ENCODE measurements at places on chromosomes 11 and 22.

GRCh38 chr11:92440701-92441442 lies 216.3 kb downstream of the FAT3 start:
- DNase-seq = no peak

GRCh38 chr11:124796312-124796711 lies 3.9 kb downstream of the MSANTD2 start:
- no peak for DNase-seq

GRCh38 chr11:22567759-22568158 lies 57.9 kb downstream of the FANCF start:
- DNase-seq = no peak

DNA sequence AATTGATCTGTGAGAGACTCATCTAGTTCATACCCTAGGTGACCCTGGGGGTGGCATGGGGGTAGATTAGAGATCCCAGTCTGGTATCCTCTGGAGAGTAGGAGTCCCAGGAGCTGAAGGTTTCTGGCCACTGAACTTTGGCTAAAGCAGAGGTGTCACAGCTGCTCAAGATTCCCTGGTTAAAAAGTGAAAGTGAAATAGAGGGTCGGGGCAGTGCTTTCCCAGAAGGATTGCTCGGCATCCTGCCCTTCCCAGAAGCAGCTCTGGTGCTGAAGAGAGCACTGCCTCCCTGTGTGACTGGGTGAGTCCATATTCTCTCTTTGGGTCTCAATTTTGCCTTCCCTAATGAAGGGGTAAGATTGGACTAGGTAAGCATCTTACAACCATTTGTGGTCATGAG lies 653 bp downstream of the IL18BP start:
- DNase-seq = no peak

GRCh38 chr11:33598426-33599069 lies 102.1 kb downstream of the C11orf91 start:
- DNase-seq = no peak

GRCh38 chr11:100863080-100863581 lies 176.0 kb downstream of the ARHGAP42 start:
- DNase-seq = peak; percentile 99

GRCh38 chr11:30501744-30502143 lies 84.4 kb downstream of the MPPED2 start:
- DNase-seq = no peak

- DNase-seq = no peak
Observed at GRCh38 chr22:44850946-44851345, 98.6 kb downstream of the ARHGAP8 start.

DNA sequence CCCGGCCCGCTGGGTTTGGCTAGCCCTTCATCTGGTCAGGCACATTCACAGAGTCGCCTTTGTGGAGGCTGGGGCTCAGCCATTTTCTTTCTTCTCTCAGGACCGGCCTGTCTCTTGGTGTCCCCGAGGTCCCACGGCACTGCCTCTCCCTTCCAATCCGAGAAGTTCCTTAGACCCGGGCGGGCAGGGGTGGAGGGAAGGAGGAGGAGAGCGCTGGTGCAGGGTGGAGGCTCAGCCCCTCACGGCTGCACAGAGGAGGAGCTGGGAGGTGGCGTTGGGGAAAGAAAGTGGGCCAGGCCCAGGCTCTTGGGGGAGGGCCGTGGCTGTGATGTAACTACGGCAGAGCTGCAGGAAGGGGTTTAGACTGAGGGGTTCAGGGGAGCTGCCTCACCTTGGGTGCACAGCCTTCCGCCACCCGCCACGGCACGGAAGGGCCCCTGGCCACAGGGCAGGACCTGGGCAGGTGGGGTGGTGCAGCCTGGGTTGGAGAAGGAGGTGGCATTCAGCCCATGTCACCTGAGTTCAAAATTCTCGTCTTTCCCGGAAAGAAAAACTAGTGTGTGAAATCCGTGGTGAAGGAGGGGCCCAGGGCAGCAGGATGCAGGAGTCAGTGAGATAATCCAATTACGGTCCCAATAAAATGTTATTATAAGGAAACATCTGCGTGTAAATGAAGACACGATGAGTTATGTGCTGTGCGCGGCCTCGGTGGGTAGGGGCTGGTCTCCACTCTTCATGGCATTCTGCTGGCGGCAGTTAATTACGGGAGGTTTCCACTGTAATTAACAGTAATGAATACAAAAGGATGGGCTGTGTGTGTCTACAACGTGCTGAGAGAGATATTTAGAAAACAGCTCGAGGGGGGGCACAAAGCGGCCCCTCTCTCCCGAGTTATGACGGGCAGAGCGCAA lies 1.7 kb downstream of the BRSK2 start:
- no peak for DNase-seq

DNA sequence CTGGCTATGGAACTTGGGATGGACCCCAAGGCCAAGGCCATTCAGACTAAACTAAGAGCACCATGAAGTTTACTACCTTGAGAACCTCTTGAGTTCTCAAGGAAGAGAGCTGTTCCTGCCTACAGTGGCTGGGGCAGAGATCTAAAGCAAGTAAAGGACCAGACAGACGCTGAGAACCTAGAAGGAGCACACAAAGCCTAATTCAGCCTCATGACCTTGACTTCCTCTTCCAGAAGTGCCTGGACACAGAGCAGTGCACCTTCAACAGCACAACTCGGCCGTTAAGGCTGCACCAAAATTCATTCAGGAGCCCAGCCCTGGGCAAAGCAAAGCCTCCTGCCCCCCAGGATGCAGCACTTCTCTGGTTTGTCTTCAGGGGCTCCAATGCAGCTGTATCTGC lies 82.9 kb upstream of the AKIP1 start:
- no peak for DNase-seq

DNA sequence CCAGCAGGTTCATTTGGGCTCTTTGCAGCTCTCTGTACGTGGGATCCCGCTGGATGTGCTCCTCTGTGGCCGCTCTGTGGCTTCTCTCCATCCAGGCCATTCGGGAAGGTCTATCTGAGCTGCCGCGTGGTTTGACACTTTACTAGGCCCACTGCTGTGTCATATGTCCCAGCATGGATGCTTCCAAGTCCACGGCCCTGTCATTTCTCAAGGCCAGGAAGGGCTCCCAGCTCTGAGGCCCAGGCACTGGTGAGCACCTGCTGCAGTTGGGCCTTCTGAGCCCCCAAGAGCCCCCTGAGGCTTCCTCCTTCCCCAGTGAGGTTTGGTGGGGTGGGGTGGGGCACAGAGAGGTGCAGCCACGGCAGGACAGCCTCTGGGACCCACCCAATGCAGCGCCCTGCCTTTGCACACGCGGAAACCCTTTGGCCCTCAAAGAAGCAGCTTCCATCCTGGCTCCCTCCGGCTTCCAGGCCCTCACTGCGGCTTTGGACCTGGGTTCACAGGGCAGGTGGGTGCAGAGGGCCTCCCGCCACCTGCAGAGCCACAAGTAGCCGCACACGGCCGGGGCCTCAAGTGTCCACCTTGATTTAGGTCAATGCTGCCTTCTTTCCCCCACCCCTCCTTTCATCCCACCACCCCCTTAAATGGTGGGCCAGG lies 44.5 kb upstream of the FGF3 start:
- DNase-seq = no peak

DNA sequence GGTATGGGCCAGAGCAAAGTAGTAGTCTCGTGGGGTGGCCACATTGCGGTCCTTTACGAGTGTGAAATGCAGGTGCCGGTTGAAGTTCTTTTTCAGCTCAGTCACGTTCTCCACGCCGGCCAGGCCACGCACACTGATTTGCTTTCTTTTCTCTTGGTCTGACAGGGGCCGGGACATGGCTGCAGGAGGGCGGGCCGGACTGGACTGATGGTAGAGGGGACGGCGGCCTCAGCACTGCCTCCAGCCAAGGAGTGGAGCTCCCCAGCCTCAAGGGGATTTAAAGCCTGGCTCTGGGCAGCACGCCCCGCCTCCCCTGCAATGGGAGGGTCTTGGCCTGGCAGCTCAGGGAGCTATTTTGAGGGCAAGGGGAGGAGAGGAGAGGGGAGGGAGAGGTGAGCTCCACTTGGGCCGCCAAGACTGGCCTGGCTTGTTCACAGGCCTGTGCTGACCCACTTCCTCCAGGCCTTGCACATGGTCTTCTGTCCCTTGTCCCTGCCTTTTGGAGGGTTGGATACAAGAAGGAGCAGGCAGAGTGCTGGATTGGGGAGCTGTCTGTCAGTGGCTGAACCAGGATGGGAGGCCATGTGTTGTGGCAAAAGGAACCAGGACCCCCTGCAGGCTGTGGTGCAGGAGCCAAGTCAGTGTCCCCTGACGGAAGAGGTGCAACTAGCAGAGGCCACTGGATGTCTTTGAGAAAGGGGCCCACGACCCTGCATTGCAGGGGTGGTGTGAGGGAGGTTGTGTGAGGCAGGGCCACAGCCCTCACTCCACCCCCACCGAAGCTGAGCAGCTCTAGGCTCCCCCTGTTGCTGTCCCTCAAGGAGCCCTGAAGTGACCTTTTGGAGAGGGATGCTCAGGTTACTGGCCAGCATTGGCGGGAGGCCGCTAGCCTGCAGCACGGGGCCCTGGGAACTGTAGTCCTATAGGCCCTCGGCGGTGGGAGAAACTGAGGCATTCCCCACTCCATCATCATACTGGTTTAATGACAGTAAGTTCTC lies at the start of gene PYGM:
Gene PYGM (minus strand): TSS at position 253 of the 998 bp plus-strand sequence. CDS start 76 bp downstream, at position 177.
- DNase-seq = no peak

- DNase-seq = no peak
Observed at GRCh38 chr11:62129590-62130282, 5.9 kb downstream of the INCENP start.

- DNase-seq = no peak
Observed at GRCh38 chr11:131840545-131840944, 470.1 kb downstream of the NTM start.

DNA sequence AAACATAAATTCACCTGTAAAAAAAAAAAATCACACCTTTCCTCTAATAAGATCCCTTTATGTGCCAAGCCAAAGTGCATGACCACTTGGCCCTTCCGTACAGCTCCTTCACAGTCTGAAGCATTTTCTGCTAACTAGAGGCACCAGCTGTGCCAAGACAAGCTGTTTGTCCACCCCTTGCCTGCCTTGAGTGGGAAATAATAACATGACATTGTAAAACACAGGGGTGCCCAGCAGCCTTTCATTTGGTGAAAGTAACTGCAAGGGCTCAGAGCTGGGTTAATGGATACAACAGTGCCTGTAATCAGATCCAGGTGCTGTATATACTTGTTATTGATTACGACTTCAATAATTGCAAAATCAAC lies 59.2 kb downstream of the DDIAS start:
- no peak for DNase-seq

DNA sequence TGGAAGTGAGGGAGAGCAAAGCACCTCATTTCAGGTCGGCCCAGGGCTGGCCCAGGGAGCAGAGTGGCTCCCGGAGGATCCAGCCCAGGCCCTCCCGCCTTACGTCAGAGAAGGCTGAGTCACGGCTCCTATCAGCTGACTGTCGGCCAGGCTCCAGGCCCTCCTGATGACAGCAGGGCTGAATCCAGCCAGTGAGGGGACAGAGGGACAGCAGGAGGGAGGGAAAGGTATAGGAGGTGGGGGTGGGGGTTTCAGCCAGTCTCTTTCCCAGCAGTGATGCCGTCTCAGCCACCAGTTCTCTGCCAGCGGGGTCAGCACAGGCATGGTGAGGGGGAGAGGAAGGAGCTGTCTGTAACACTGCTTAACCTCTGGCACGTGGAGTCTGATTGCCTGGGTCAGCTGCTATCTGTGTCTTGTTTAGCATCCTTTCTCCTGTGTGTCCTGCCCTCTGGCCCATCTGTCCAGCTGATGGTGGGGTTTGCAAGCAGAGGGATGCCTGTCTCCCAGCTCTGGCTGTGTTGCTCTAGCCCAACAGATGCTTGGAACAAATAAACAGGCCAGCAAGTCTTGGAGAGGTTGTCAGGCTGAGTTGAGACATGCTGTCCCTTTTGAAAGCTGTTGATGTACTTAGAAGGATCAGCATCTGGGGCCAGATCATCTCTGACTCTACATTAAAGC lies 74.0 kb downstream of the ADAMTS15 start:
- peak; percentile 94 for DNase-seq

GRCh38 chr11:100182927-100183326 lies 504.2 kb upstream of the ARHGAP42 start:
- no peak for DNase-seq

DNA sequence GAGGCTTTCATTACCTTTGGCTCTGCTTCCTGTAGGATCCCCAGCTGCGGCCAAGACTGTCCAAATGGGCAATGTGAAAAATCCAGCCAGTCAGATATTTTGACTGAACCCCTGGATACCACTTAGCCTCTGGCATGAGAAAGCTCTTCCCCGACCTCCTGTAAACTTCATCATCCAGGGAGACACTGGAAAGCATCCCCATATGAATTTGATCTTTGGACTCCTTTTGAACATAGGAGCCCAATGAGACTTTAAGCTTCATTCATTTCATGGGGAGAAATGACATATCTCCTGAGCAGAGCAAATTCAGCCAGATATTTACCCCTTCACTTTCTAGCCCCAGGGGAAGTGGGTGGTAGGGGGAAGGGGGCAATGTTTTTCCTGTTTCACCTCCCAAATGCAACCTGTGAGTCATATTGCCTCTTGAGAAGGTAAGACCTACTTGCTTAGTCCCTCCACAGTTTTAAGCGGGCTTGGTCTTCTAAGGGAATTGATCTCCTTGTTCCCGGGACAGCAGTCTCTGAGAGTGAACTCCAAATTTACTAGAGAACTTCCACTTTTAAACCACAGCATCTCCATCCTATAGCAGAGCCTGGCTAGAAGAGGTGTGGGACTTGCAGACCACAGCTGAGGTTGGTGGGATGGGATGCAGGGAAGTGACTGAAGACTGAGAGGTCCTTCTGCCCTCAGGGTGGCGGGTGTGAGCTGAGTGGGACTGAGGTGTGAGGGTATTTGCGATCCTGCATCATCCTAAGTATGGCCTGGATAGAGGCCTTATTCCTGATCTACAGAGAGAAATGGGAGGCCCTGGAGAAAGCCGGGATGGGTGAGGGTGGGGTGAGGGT lies 20.3 kb upstream of the POU2AF1 start:
- DNase-seq = no peak

GRCh38 chr22:41682033-41682807 lies 6.4 kb downstream of the SNU13 start:
- peak; percentile 80 for DNase-seq

DNA sequence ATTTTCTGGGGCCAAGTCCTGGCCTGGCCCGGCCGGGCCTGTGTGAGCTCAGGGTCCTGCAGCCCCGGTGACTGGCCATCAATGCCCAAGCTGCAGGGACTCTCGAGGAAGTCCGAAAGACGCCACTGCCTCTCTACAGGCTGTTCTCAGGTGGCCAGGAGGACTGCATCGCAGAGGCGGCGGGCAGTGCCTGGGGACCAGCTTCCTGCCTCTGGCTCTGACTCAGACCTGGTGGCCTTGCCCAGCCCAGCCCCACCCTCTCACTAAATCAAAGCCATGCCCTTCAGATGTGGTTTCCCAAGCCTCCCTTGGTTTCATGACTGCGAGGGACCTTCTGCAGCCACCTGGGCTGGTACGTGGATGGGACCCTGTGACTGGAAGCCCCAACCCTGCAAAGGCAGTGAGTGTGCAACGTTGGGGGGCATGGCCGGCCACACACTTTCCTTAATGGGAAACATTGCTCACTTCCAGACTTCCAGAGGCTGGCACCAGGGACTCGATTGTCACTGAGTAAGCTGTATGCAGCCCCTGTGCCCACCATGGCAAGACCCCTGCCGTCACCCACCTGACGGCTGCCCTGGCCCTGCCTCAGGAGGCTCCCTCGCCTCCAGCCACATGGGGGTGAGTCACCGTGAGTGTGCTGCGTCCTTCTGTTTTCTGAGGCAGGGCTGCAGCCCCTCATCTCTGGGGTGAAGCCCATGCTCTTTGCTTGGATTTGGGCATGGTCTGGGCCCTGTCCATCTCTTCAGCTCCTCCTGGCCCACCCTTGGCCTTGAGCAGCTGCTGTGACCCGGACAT lies 6.0 kb upstream of the FGF3 start:
- DNase-seq = no peak
